Naive thymus-derived CD4-positive, alpha-beta T cell (primary cell): ENCODE measurements at places on chromosomes 2 and 18. TPM values are rescaled to one million over a fixed set of nuclear protein-coding genes. Genes with fewer than 3 reads are reported as not detected.

- DNase-seq: no peak
These were observed 170.6 kb downstream of the EVA1A start for GRCh38 chr2:75390169-75390568.

GRCh38 chr2:37947306-37947705 is 22.2 kb downstream of the RMDN2 start:
- DNase-seq: no peak

QPCT gene
- 0.70 TPM for total RNA-seq

NAT8 gene
- total RNA-seq: not detected in 2 replicates

TNFAIP6 gene
- total RNA-seq: not detected
